ENCODE measurements at places on chromosomes 2 and 18.
A peak's percentile ranks its signal among the peaks of the same experiment; 100 is the strongest.

DNA sequence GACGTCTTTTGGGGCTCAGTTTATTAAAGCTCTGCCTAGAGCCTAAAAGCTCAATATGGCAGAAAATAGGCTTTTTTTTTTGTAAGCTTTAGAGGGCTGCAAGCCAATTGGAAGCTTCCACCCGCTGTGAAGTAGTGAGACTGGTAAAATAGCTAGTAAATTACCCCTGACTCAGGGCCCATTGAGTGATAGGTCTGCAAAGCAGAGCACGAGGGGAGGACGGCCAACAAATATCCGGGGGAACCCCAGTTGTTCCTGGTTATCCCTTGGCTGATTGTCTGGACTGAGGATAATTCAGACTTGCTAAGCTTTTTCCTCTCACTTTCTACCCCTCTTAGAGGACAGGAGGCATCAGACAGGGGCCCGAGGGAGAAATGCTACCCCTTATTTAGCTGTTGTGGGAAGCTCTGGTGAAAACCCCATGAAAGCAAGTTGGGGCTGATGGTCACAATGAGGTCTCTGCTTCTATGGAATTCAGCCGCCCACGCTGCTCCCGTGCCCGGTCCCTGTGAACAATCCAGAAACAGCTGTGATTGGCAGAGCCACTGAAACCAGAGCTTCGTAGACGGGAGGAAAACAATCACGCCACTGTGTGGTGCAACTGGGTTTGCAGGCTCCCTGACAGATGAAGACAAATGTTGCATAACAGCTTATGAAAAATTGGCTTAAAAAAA, 141.9 kb upstream of the LGALSL start:
- peak; percentile 83 for DNase-seq

DNA sequence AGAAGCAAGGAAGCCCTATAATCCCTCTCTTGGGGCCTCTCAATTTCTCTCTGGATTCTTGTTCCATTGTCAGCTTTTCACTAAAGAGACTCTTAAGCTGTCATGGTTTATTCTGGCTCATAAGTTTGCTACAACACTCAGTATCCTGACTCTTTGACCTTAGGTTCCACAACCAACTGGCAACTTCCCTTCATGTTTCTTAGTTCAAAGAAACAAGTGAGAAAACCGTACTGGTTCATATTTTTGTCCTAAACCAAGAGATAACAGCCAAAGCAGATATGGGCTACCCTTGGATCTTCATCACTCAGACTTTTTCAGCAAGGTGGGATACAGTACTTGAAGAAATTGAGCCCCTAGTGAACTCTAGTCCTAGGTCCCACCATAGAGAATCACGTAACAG, 109.9 kb upstream of the CRIM1 start:
- no peak for DNase-seq

DNA sequence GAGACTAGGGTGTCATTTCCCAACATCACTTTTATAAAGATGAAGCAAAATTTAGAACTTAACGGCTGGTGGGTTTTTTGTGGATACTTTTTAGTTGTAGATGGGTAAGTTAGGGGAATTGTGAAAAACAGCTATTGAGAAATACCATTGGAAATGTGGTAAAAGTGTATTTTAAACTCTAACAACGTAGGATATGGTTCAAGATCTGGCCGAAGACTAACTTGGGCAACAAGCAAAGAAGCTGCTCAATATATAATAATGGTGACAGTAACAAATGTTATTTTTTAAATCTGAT, 1.6 kb downstream of the DNAH7 start:
- no peak for DNase-seq

GRCh38 chr2:241901018-241901380, 31.5 kb downstream of the RTP5 start:
- no peak for DNase-seq

- no peak for DNase-seq
Observed at GRCh38 chr2:218063486-218063885, 5.6 kb upstream of the RUFY4 start.

- DNase-seq = no peak
Observed at GRCh38 chr2:45715601-45716379, 64.3 kb downstream of the PRKCE start.

GRCh38 chr18:28735731-28736130, 558.8 kb upstream of the CDH2 start:
- peak; percentile 23 for DNase-seq

Data from renal pelvis (tissue), 12 donors.